ENCODE measurements at places on chromosomes 13 and 19. TPM values are rescaled to one million over a fixed set of nuclear protein-coding genes. Genes with fewer than 3 reads are reported as not detected.

GRCh38 chr13:27482983-27483382 lies 32.6 kb upstream of the MTIF3 start:
- no peak overlapping the region for H3K4me3 ChIP-seq
- H3K36me3 ChIP-seq, result no peaks in the 10 kb centered on the region
- H3K27ac ChIP-seq, result no peak overlapping the region
- no peak for DNase-seq
- H3K4me1 ChIP-seq, result no peaks in the 10 kb centered on the region

TMEM91 gene
- total RNA-seq, result 4.1 TPM

DNA sequence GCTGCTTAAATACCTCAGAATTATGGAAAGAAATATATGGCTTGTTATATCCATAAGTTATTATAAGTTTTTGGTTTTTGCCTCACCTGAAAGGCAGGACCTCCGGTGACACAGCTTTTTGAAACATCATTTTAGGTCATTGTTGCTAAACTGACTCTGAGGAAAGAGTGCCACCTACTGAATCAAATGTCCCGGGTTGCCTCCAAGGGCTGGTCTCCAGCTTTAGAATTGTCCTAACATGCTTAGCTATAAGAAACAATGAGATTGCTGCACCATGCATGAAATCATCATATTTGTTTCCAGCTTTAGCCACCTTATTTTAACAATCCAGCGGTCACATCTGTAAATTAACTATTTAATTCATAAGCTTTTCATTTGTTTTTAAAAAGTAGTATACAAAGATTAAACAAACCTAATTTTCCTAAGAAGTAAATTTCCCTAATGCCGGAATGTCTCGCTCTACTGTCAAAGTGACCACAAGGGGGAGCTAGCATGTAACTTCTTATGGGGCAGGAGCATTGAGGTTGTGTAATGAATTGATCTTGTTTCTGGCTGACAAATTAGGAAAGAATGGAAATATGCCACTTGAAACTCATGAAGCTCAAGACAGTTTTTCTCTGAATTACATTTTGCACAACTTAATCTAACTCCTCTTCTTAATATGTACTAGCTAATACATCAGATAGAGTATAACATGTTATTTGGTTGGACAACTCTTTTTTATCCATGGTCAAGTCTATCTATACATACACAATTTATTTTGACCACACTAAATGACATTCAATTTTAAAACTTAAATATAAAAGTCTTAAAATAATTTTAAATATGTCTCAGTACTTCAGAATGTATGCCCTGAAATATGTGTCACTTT lies 6.7 kb upstream of the PCDH17 start:
- no peak overlapping the region for H3K4me3 ChIP-seq
- H3K27ac ChIP-seq, result no peak overlapping the region
- no peaks in the 10 kb centered on the region for H3K4me1 ChIP-seq
- DNase-seq, result peak; percentile 31

GRCh38 chr19:5891938-5892771 lies 11.4 kb downstream of the NDUFA11 start:
- H3K27me3 ChIP-seq, result no peaks in the 10 kb centered on the region
- H3K36me3 ChIP-seq, result no peaks in the 10 kb centered on the region
- no peak overlapping the region for H3K4me3 ChIP-seq
- peak; percentile 46 for DNase-seq

ZNF534 gene
- not detected for total RNA-seq

CAMSAP3 gene
- 22.5 TPM for total RNA-seq

DNA sequence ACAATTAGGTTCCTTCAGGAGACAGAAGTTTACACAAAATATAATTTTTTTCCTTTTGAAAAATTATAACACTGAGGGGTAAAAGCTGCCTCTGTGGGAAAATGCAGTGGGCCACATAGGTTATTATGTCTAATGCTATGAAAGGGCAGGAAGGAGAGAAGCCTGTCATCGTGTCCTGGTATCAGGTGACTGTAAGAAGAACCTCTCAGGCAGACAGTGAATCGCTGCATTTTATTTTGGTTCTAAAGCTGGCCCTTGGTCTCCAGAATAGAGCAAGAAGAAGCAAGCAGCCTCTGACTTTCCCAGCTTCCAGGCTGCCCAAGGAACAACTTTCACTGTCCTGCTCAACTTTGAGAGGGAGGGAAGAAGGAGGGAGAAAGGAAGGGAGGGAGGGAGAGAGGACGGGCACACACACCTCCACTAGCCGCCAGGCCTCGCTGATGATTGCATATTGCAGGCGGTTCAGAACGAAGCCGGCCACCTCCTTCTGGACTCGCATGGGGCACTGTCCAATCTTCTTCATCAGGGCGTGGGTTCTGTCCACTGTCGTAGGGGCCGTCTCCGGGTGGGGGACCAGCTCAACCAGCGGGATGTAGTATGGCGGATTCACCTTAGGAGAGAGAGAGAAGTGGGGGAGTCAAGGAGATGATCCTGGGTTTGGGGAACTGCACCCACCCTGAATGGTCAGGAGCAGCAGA lies 93.8 kb downstream of the CRYL1 start:
- H3K27me3 ChIP-seq, result no peaks in the 10 kb centered on the region
- no peaks in the 10 kb centered on the region for H3K36me3 ChIP-seq
- no peak overlapping the region for H3K27ac ChIP-seq
- H3K4me3 ChIP-seq, result no peak overlapping the region

DNA sequence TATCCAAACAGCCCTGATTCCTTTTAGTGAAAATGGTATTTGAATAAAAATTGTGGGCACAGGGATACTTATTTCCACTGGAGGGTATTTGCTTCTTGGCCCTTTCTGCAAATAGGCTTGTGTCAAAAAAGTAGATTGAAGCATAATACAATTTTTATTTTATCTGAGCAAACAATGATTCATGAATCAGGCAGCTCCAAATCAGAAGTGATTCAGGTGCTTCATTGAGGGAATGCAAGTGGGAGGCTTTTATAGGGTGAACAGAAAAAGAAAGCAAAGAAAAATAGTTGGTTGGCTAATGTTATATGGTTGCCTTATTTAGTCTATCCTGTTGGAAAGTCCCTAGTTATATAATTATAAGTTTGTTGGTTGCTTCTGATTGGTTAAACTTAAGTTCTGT lies 117.9 kb downstream of the ITGBL1 start:
- H3K4me3 ChIP-seq, result no peak overlapping the region
- no peaks in the 10 kb centered on the region for H3K27me3 ChIP-seq
- no peaks in the 10 kb centered on the region for H3K36me3 ChIP-seq
- no peak for DNase-seq
- no peak overlapping the region for H3K27ac ChIP-seq
- no peaks in the 10 kb centered on the region for H3K4me1 ChIP-seq

GRCh38 chr19:1264801-1265614 lies 4.1 kb upstream of the CIRBP start:
- H3K27me3 ChIP-seq, result no peaks in the 10 kb centered on the region
- no peaks in the 10 kb centered on the region for H3K36me3 ChIP-seq
- H3K27ac ChIP-seq, result peak overlapping the region; percentile 63
- H3K4me1 ChIP-seq, result peaks cover 38% of the 10 kb centered on the region

GRCh38 chr13:45851171-45851921 lies at the start of gene SIAH3:
Gene SIAH3, minus strand, starts transcription at chr13:45851753. Its CDS starts 124 bp downstream, at chr13:45851629.
- H3K27ac ChIP-seq, result no peak within 1 kb of the TSS
- DNase-seq, result no peak
- no peaks in the 10 kb centered on the region for H3K36me3 ChIP-seq
- H3K4me3 ChIP-seq, result no peak within 1 kb of the TSS

- H3K4me3 ChIP-seq, result no peak overlapping the region
- DNase-seq, result no peak
- H3K27me3 ChIP-seq, result no peaks in the 10 kb centered on the region
- no peaks in the 10 kb centered on the region for H3K36me3 ChIP-seq
- H3K27ac ChIP-seq, result no peak overlapping the region
Observed at GRCh38 chr13:54637366-54637765, 1608.8 kb downstream of the OLFM4 start.

DNA sequence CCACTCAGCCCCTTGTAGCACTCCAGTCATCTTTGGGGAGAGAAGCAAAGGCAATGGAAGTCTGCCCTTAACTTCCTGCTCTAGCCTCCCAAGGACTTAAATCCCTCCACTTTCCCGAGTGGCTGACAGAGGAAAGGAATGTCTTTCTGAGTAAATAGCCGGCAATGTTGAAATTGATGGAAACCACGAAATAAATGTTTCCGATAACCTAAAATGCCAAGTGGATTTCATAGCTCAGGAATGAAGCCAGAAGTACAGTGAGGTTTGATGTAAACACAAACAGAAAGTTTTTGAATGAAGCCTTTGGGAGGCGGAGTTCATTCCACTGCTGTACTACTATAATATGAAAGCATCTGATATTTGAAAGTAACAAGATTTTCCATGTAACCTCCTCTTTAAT lies 14.0 kb upstream of the TBC1D4 start:
- no peaks in the 10 kb centered on the region for H3K4me1 ChIP-seq
- H3K27ac ChIP-seq, result no peak overlapping the region
- DNase-seq, result no peak
- no peaks in the 10 kb centered on the region for H3K36me3 ChIP-seq
- no peaks in the 10 kb centered on the region for H3K27me3 ChIP-seq

DNA sequence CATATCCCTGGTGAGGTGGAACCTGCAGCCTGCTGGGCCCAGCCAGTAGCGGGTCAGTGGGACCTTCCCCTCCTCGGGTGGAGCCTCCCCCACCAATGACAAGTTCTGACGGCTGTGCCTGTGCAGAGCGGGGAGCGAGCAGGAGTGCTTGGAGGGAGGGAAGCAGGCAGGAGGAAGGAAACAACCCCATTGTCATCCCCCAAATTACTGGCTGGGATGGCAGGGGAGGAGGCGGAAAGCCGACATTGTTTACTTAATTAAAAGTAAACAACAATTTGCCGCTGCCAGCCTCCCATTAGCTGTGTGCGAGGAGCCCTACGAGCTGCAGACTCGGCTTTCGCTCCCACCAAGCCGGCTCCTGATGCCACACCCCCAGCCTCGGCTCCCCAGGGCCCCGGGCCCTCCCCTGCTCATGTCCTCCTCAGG lies 45.5 kb downstream of the LYL1 start:
- no peaks in the 10 kb centered on the region for H3K27me3 ChIP-seq
- peaks cover 32% of the 10 kb centered on the region for H3K4me1 ChIP-seq
- no peak for DNase-seq
- H3K27ac ChIP-seq, result peak overlapping the region; percentile 84
- no peak overlapping the region for H3K4me3 ChIP-seq
- no peaks in the 10 kb centered on the region for H3K36me3 ChIP-seq

- H3K27ac ChIP-seq, result no peak within 1 kb of the TSS
- no peaks in the 10 kb centered on the region for H3K27me3 ChIP-seq
- no peaks in the 10 kb centered on the region for H3K4me1 ChIP-seq
- no peaks in the 10 kb centered on the region for H3K36me3 ChIP-seq
- peak within 1 kb of the TSS; percentile 47 for H3K4me3 ChIP-seq
- DNase-seq, result no peak
Observed at GRCh38 chr13:42574011-42574410, at the start of gene TNFSF11. Gene TNFSF11, plus strand, starts transcription at chr13:42574152. Its CDS starts 152 bp downstream, at chr13:42574304.

DNA sequence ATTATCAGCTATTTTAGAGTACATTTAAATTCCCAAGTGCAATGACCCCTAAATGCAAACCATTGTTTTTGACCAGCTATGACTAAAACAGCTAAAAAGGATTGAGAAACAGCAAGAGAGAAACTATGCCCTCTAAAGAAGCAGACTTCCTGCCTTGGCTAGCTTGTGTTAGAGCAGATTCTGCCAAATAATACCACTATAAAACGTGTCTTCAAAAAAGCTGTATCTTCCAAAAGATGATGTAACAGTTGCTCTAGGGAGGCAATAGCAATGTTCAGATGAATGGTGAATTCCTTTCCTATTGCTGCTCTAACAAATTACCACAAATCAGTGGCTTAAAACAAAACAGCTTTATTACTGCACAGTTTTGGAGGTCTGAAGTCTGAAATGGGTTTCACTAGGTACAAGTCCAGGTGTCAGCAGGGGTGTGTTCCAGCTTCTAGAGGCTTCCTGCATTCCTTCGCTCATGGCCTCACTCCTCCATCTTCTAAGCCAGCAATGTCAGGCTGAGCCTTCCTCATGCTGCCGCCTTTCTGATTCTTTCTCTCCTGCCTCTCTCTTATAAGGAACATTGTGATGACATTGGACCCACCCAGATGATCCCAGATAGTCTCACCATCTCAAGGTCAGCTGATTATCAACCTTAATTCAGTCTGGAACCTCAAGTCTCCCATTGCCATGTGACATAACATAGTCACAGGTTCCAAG lies 84.5 kb downstream of the LRRC63 start:
- no peaks in the 10 kb centered on the region for H3K36me3 ChIP-seq
- no peaks in the 10 kb centered on the region for H3K27me3 ChIP-seq
- no peak overlapping the region for H3K27ac ChIP-seq
- no peak for DNase-seq
- no peaks in the 10 kb centered on the region for H3K4me1 ChIP-seq

GRCh38 chr13:30726192-30726591 lies 9.2 kb upstream of the ALOX5AP start:
- H3K27me3 ChIP-seq, result no peaks in the 10 kb centered on the region
- no peaks in the 10 kb centered on the region for H3K36me3 ChIP-seq
- no peak overlapping the region for H3K4me3 ChIP-seq
- DNase-seq, result no peak

PTGIR gene
- 1.8 TPM for total RNA-seq

FXYD3 gene
- total RNA-seq, result 16.6 TPM

CEACAM4 gene
- total RNA-seq, result 1.0 TPM

BLVRB gene
- total RNA-seq, result 32.9 TPM

- H3K4me3 ChIP-seq, result no peak overlapping the region
- H3K27me3 ChIP-seq, result no peaks in the 10 kb centered on the region
- DNase-seq, result peak; percentile 73
- no peaks in the 10 kb centered on the region for H3K36me3 ChIP-seq
- peak overlapping the region; percentile 79 for H3K27ac ChIP-seq
- H3K4me1 ChIP-seq, result no peaks in the 10 kb centered on the region
Observed at GRCh38 chr19:18304458-18305310, 18.2 kb downstream of the LSM4 start.

APLP1 gene
- 41.4 TPM for total RNA-seq

- peaks cover 12% of the 10 kb centered on the region for H3K36me3 ChIP-seq
- H3K4me3 ChIP-seq, result no peak overlapping the region
- H3K27me3 ChIP-seq, result no peaks in the 10 kb centered on the region
- no peak overlapping the region for H3K27ac ChIP-seq
Observed at GRCh38 chr13:113506025-113506685, 15.6 kb upstream of the DCUN1D2 start.

GRCh38 chr13:48320891-48321510 lies 17.4 kb downstream of the RB1 start:
- no peaks in the 10 kb centered on the region for H3K36me3 ChIP-seq
- H3K27ac ChIP-seq, result no peak overlapping the region
- DNase-seq, result no peak
- H3K27me3 ChIP-seq, result no peaks in the 10 kb centered on the region

- no peak overlapping the region for H3K27ac ChIP-seq
- H3K4me3 ChIP-seq, result no peak overlapping the region
- no peak for DNase-seq
- H3K27me3 ChIP-seq, result no peaks in the 10 kb centered on the region
- no peaks in the 10 kb centered on the region for H3K4me1 ChIP-seq
Observed at GRCh38 chr19:55090564-55090963, 14.9 kb downstream of the EPS8L1 start.

DNA sequence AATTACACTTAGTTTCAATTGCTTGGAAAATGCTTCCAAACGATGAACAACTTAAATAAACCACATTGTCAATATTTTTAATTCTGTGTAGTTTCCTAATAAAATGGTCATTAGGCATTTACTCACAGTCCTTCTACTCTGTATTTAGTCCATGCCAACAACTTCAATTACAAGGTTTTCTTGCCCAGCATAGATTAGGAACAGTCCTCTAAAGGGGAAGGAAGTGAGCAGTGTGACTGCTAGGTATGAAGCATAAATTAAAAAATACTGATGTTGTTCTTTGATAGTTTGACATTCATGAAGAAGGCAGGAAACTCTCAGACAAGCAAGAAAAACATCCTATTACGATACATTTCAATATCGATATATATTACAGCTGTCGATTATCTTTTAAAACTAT lies 716.0 kb upstream of the PCDH9 start:
- no peak for DNase-seq
- no peaks in the 10 kb centered on the region for H3K27me3 ChIP-seq
- no peak overlapping the region for H3K27ac ChIP-seq
- H3K36me3 ChIP-seq, result no peaks in the 10 kb centered on the region
- no peak overlapping the region for H3K4me3 ChIP-seq
- H3K4me1 ChIP-seq, result no peaks in the 10 kb centered on the region
